ENCODE measurements at places on chromosomes 1 and 21.

- DNase-seq: no peak
Observed at GRCh38 chr1:83026745-83027144, 972.2 kb downstream of the TTLL7 start.

GRCh38 chr1:39683591-39684312 lies 7.5 kb downstream of the HPCAL4 start:
- DNase-seq: no peak

DNA sequence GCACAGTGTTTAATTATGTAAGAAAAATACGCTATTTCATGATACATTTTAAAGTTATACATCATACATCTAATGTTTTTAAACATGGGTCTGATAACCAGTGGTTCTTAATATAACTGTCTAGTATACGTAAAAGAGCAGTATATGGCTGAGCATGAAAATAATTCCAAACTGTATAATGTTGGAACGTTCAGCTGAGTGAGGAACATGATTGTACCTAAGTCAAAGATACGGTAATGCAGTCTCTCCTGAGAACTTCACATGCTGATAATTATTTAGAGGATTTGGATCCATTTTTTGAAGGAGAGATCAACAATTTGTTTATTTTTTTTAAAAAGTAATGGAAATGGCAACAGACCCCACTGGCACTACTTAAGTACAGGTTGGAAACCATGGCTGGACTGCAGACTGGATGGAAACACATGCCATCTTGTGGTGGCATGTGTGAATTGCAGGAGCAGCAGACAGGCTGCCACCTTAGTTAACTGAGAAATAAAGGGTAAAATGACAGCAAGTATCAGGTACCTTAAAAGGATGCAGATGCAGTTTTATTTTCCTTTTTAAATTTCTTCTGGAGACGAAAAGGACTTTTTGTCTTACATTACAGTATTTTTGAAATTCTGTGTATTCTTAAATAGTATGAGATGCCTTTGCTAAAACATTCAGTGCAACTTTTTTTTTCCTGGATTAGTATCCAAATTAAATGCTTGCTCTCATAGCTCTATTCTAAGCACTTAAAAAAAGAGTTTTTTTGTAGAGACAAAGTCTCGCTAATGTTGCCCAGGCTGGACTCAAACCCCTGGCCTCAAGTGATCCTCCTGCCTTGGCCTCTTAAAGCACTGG lies 73.8 kb downstream of the MTR start:
- DNase-seq: peak; percentile 43

DNA sequence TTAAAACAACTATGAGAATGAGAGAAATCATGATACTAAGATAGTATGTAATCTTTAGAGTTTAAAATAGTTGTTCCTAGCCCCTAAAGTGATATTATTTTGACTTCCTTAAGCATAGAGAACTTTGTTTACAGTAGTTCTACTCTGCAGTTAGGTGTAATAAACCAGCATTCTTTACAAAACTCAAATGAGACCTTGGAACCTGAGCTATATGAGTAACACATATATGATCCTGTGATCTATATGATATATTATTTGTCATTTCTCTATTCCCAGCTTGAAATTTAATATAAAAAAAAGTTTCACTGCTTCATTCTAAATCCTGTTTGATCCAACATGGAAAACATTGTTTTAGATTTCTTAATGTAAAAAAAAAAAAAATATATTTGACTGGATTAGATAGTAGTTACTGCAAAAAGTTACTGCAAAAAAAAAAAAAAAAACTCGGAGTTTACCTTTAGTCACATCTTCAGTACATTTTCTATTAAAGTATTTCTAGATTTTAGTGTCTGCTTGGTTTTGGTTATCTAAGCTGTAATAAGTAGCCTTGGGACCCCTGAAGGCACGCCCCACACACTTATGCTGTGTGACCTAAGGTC lies 463.8 kb downstream of the USP25 start:
- DNase-seq: no peak

GRCh38 chr1:7256526-7256925 lies 471.3 kb downstream of the CAMTA1 start:
- no peak for DNase-seq

DNA sequence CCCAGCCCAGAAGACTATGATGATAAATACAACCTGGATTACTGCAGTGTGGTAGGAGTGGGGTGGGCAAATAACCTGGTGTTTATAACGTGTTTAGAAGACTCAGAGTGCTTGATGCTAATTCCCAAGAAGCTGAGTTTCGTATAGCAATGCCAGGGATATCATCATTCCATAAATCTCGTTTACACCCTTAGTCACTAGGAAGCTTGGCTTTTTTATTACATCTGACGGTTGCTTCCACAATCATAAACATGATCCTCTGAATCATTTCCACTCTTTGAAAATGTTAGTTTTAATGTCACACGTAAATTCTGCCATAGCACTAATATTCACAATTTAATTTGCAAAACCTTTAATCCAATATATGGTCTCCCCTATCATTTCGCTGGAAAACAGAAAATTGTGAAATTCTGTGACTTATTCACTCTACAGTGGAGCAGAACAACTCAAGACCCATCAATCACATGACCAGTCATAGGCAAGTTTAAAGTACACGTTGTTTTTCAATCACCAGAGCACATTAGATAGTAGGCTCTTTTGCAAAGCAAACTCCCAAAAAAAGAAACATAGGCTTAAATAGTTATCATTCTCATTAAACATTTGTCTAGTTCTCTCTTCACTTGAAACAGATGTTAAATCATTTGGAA lies 321.0 kb downstream of the LTN1 start:
- no peak for DNase-seq
